ENCODE measurements at places on chromosomes 11 and 22.
A peak's percentile ranks its signal among the peaks of the same experiment; 100 is the strongest.

GRCh38 chr11:38143852-38144251 is 1545.8 kb upstream of the RAG2 start:
- DNase-seq = no peak

- no peak for DNase-seq
Observed at GRCh38 chr11:85316967-85317366, 310.2 kb downstream of the DLG2 start.

DNA sequence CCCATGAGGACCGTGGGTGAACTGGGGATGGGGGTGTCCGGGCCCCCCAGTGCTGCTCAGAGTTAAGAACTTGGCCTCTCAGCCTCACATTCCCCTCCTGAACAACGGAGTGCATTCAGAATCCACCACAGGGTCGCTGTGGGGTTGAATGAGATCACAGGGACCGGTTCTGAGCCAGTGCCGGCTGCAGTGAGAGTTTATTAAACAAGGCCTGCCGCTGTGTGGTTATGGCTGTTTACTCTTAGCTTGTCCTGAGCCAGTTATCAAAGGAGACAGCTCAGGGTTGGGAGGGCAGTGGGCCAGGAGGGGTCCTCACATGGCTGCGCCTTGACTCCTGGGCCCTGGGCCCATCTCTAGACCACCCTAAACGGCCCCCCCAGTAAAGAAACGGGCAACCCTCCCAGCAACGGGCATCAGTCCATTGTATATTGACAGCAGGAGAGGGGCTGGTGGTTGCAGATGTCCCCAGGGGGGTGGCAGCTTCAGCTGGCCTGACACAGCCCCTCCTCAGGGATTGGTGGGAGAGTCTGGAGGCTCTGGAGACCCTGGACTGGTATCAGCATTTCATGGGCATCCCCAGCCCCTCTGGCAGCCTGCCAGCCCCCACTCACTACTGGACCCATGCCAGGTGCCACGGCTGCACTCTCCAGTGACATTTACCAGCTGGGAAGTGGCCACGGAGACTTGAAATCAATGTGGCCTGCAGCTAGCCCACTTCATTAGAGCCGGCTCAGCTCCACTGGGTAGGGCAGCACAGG is 15.1 kb upstream of the CABP7 start:
- DNase-seq = no peak

DNA sequence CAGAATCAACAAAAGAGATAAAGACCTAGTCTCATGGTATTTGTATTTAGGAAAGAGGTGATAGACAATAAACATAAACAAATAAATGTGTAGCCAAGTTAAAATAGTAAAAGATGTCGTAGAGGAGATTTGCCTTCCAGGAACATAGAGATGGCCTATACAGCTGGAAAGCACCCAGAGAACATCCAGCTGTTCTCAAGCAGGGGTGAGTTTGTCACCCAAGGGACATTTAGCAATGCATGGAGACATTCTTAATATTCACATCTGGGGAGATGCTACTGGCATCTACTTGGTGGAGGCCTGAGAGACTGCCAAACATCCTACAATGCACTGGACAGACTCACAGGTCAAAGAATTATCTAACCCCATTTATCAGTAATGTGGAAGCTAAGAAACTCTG is 88.3 kb downstream of the C11orf87 start:
- DNase-seq = no peak

DNA sequence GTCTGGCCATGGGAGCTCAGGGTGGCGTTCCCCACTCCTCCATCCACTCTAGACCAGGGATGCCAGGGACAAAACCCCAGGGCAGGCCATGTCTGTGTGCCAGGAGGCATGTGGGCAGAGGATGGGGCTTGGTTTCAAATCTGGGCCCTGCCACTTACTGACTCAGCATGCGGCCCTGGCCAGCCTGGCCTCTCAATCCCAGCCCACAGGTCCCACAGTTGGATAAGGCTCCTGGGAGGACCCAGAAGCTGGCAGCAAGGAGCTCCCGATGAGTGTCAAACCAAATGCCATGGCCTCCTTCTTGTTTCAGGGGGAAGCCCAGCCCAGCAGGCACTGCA is 1290.4 kb downstream of the BRD1 start:
- no peak for DNase-seq

GRCh38 chr11:57474803-57475115 is 14.4 kb downstream of the RTN4RL2 start:
- DNase-seq = no peak

DNA sequence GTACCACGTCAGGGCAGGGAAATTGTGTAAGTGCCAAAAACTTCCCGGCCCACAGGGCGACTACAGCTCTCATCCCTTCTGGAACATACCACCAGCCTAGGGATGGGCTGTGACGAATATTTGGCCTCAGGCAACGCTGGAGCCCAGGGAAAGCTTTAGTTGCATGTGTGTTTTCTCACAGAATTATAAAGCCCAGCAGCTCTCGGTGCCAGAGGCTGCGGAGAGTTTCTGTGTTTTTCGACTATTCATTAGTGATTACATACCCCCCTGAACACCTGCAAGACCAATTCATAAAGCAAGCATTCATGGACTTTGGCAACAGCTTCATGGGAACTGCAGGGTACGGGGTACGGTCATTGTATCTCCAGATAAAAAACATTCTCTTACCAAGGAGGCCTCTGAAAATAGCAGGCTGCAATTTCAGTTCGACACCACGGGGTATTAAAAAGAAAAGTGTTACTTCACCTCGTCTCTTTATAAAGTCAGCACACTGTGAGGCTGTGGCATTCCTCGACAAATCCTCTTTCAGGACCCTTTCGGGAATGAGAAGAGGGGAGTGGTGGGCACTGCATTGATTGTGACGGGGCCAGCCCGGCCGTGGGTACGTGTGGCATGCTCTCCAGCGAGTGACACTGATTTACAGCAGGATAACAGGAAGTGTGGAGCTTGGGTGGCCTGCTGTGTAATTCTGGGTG is 243.6 kb upstream of the SORL1-AS1 start:
- DNase-seq = no peak

DNA sequence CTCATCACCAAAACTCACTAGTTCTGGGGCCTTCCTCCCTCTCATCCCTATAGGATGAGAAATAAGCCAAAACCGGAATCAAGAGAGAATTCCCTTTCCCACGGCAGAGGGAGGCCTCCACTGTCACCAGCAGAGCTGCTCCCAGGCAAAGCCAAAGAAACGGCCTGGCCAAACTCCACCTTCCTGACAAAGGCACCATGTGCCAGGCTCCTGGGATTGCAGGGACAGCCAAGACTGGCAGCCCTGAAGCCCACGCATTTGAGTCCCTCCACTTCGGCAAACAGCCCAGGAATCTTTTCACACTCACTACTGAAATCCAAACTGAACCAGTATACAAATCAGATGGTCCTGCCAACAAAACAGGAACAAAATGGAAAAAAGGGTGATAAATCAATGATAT is 6.1 kb downstream of the SMCO4 start:
- DNase-seq = no peak

GRCh38 chr11:58905721-58906547 is 33.4 kb upstream of the GLYATL1 start:
- DNase-seq = no peak

- no peak for DNase-seq
Observed at GRCh38 chr22:46366327-46366731, 30.8 kb downstream of the TRMU start.

GRCh38 chr22:22074634-22075381 is 92.2 kb upstream of the TOP3B start:
- DNase-seq = no peak

GRCh38 chr11:64563966-64564365 is 27.1 kb upstream of the SLC22A12 start:
- no peak for DNase-seq

GRCh38 chr11:134275534-134276395 is at the start of gene GLB1L3:
GLB1L3 (plus strand) TSS chr11:134276379; CDS start chr11:134276741, 362 bp downstream.
- peak; percentile 58 for DNase-seq

- DNase-seq = no peak
Observed at GRCh38 chr11:72899238-72899637, 85.0 kb downstream of the ATG16L2 start.

GRCh38 chr22:46587492-46588278 is 32.5 kb upstream of the GRAMD4 start:
- DNase-seq = no peak

DNA sequence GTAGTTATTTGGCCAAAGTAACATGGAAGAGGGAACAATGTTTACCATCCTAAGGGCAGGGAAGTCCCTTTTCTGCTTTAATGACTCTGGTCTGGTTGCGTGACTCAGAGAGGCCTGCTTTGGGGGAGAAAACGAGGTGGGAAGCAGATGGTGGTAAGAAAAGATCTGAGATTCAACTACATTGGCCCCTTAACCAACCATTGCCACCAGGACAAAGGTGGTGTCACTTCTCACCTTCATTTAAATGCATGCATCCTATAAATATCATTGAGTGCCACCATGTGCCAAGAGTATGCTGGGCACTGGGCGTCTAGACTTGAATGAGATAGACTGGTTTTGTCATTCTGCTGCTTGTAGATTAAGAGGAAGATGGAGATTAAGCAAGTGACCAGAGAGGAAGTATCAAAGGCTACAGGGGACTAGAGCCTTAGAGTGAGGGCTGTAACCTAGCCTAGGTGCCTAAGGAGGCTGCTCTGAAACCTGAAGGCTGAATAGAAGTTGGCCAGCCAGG is 3.6 kb upstream of the SORL1 start:
- no peak for DNase-seq

DNA sequence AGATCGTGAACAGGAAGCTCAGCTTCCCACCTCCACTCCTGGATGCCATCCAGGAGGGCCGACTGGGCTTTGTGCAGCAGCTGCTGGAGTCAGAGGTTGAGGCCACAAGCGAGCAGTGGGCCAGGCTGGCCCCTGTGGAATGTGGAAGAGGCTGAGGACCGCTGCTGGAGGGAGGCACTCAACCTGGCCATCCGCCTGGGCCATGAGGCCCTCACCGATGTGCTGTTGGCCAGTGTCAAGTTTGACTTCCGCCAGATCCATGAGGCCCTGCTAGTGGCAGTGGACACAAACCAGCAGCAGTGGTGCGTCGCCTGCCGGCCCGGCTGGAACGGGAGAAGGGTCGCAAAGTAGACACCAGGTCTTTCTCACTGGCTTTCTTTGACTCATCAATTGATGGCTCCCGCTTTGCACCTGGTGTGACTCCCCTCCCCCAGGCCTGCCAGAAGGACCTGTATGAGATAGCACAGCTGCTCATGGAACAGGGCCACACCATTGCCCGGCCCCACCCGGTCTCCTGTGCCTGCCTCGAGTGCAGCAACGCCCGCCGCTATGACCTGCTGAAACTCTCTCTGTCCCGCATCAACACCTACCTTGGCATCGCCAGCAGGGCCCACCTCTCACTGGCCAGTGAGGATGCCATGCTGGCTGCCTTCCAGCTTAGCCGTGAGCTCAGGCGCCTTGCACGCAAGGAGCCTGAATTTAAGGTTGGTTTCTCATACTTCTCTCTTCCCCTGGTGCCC is 24.9 kb downstream of the ART5 start:
- DNase-seq = no peak

DNA sequence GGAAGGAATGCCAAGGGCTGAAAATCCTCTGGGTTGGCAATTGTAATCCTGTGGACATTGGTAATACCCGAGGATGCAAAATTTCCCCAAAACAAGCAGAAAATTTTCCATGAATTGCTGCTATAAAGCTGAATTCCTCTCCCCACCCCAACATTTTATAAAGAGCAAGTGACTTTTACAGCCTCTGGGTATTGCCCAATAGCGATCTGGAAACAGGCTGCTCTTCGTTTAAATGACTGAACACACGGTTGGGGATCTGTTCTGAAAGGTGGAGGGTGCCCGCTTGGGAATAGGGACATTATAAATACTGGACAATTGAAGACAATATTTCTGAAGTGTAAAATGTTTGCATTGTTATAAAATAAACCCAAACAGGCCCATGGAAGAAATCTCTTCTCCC is 20.6 kb downstream of the EHF start:
- no peak for DNase-seq

- DNase-seq = no peak
Observed at GRCh38 chr11:126212089-126212660, 593 bp downstream of the FAM118B start.

DNA sequence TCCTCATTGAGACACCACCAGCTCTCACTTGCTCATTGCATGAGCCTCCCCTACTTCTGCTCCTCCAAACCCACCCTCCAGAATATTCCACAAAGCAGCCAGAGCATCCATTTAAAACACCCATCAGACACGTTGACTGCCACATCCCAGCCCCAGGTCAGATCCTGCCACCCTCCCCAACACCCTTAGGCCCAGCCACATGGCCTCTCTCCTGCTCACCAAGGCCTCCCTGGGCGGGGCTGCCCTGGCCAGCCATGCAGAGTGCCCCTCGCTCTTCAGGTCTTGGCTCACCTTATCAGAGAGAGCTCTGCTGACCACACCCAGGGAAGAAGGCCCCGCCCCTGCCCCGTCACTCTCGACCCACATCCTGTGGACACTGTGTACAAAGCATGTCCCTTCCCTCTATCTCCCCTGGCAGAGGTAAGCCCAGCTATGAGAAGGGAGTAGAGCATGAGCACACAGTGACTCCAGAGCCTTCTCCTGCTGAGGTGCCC is 106.8 kb downstream of the MICAL3 start:
- no peak for DNase-seq

GRCh38 chr22:38402204-38402603 is 52.8 kb downstream of the KCNJ4 start:
- DNase-seq = no peak

DNA sequence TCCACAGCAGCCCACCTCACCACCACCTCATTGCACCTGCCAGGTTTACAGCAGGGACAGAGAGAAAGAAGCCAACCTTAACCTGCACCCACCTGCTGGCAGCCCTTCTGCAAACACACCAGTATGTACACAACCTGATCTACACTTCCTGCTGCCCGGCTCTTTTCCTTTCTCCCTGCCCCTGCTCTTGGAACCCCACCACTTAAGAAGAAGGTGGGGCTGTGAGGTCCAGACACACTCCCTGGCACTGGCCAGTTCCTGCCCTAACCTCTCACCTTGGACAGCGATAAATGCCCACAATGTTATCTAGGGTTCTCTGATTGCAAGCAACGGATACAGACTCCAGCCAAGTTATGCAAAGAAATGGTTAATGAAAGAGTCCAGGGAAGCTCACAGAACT is 10.8 kb upstream of the SLC35C1 start:
- DNase-seq = no peak

DNA sequence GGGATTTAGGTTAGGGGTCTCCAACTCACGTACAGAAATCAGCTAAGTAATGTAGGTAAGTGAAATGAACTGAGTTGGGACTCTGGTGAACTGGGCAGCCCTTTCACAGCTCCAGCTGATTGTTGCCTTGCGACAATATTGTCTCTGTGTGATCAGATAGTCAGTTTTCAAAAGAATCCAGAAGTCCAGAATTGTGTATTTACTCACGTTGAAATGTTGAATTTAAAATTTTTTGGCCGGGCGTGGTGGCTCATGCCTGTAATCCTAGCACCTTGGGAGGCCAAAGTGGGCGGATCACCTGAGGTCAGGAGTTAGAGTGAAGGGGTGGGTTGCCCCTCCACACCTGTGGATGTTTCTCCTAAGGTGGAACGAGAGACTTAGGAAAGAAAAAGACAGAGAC is 18.8 kb upstream of the WDR74 start:
- no peak for DNase-seq

DNA sequence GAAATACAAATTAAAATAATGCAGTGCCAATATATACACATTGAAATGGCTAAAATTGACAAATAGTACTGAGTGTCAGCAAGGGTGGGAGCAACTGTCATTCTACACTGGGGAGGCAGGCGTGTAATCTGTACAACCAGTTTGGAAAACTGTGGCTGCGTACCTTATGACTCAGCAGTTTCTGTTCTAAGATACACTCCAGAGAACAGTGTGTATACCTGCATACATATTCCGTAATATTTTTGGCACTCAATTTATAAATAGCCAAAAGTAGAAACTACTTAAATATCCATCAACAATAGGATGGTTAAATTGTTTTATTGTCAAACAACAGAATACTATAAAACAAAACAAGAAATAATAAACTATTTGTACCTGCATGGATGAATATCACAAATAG is 57.6 kb downstream of the RNF169 start:
- DNase-seq = no peak

- no peak for DNase-seq
Observed at GRCh38 chr11:65468874-65469333, 29.9 kb upstream of the MALAT1 start.

Measured in activated CD4-positive, alpha-beta T cell treated with anti-CD3 and anti-CD28 coated beads, Interleukin-2, amount 50 U/mL, for 24 hours (primary cell).